NCI-H187 (cell line): ENCODE measurements at places on chromosomes 3 and 15.
A peak's percentile ranks its signal among the peaks of the same experiment; 100 is the strongest.

GRCh38 chr3:196377321-196377720, 39.1 kb upstream of the TM4SF19 start:
- no peak for DNase-seq

DNA sequence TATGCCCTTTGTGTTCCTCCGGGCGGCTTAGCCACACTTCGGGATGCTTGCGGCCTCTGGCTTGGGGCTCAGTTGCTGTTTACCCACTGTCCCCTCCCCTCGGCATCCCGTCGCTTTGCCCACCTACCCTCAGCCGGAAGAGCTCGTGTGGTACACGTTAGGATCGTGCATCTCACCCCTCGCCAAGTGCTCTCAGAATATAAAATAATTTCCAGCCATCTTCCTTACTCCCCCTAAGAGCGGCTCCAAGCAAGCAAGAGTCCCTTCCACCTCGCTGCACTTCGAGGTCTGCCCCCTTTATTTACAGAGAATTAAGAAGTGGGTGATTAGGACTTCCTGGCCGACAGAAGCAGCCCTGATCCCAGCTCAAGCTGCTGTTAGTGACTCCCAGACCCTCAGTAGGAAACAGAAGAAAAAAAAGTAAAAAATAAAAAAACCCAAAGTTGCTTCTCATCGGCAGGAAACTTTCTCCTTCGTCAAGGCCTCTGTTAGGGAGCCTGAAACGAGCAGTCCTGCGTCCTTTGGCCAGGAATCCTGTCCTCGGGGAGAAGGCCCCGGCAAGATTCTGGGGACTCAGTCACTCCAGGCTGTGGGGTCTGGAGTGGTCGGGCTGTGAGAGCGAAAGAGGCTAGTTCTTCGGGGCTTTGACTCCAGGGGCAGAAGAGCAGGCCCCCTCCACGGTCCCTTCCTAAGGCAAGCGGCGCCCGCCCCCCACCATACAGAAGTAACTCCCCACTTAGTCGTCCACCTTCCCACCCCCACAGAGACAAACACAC, 3.0 kb downstream of the MEIS2 start:
- DNase-seq: no peak

DNA sequence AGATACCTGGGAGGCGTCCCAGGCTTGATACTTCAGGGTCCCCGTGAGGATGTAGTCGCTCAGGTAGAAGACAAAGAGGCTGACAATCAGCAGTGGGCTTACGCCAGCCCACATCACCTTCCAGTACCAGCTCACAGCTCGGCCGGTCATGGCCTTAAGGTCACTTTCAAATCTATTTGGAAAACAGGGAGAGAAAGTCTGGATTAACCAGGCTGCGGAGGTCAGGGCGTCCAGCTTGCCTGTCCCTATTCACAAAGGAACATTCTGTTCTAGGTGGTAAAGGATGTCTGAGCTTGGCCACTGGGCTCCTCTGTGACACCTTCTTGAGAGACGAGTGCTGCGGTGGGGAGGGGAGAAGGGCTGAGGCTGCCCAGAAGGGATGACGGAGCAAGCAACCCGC, 36.5 kb downstream of the SLC6A20 start:
- DNase-seq: no peak

GRCh38 chr3:66496301-66496700, 4.5 kb downstream of the LRIG1 start:
- DNase-seq: no peak

GRCh38 chr3:192899540-192899982, 18.1 kb downstream of the MB21D2 start:
- DNase-seq: no peak

- DNase-seq: no peak
These were observed 587.3 kb downstream of the IGSF11 start for GRCh38 chr3:118447339-118447738.

DNA sequence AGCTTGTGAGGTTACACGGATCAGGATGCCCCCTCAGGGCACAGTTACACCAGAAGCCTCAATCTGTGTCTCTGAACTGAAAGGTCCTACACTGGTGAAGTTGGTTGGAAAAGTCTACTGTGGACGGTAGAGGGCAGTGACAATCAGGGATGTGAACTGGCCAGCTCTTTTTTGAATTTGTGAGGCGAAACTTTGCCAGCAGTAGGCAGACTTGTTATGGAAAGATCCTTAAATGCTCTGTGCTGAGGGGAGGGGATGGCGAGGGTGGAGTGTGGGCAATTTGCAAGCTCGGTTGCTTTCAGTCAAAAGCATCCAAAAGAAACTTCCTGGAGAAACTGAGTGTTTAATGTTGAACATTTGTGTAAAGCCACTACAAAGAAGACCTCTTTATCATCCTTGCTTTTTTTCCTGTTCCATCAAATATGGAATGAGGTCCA, 127.4 kb upstream of the ABHD17C start:
- DNase-seq: no peak

DNA sequence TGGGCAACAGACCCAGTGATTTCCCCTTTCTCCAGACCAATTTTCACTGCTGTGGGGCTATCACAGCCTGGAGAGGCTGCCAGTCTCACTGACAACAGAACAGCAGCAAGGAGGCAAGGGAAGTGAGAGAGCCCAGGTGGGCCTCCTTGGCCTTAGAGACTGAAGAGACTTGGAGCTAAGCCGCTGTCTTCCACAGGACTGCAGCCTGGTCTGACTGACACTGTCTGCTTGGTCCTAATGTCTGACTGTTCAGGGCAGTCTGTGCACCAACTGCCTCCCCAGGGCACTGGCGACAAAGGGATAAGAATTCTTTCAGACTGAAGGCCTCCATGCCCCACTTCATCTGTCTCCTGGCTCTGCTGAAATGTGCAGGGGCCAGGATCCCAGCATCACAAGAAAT, 11.5 kb downstream of the POMGNT2 start:
- DNase-seq: no peak

- DNase-seq: no peak
These were observed 22.6 kb downstream of the PDZRN3 start for GRCh38 chr3:73602170-73602569.

- DNase-seq: no peak
These were observed 62.3 kb upstream of the TNFAIP8L3 start for GRCh38 chr15:51156957-51157356.

- no peak for DNase-seq
These were observed 127.0 kb downstream of the CPNE4 start for GRCh38 chr3:131907796-131908195.

DNA sequence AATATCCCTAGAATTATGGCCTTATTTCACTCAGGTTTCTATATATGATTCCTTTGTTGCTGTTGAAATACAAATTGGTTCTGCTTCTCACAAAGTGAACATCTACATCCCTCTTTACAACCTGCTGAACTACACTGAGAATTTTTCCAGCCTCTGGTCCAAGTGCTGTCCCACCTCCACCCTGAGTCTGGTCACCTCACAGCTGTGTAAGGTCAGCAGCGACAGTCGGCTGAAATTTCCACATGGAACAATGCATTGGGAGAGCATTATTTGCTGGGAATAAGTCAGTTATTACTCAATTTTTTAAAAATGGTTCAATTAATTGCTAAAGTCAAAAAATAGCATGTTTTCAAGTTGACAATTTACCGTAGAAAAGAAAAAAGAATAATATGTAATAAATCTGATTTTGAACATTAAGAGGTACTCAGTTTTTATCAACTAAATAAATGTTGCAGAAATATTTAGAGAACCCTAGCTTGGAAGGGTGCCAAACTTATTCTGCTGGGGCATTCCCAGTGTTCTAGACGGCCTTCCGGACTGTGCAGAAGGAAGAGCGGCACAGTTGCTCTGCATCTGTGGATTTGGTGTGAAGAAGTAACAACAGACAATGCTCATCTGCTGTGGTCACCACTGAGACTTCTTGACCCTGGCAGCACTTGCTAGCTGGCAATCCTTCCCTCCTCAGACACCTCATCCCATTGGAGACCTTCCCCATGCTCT, 1.8 kb downstream of the HCLS1 start:
- DNase-seq: no peak

DNA sequence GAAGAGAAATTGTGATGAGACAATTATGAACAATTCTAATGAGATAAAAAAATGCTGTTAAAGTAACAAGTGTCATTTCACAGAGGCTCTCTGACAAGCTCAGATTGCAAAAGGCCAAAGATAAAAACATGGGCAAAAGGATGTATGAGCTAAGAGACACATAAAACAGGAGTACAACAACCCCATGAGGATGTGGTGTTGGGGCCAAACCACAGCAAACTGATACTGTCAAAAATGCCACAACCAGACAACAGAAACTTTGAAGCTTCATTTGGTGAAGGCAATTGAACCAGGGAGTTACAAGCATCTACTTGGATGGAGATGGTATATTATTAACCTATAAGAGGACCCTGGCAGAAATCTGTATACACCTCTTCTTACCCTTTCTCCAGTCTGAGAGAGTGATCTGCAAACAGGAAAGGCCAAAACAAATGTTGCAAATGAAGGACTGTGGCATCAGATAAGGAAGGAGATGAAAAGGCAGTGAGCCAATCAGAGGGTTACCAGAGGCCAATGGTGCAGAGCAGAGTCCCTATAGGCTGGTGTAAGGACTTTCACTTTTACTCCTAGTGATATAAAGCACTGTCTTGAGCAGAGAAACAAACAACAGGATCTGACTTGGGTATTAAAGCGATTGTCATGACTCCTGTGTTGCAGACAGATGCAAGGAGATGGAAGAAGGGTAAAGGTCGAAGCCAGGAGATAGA, 659.0 kb downstream of the NTRK3 start:
- no peak for DNase-seq

DNA sequence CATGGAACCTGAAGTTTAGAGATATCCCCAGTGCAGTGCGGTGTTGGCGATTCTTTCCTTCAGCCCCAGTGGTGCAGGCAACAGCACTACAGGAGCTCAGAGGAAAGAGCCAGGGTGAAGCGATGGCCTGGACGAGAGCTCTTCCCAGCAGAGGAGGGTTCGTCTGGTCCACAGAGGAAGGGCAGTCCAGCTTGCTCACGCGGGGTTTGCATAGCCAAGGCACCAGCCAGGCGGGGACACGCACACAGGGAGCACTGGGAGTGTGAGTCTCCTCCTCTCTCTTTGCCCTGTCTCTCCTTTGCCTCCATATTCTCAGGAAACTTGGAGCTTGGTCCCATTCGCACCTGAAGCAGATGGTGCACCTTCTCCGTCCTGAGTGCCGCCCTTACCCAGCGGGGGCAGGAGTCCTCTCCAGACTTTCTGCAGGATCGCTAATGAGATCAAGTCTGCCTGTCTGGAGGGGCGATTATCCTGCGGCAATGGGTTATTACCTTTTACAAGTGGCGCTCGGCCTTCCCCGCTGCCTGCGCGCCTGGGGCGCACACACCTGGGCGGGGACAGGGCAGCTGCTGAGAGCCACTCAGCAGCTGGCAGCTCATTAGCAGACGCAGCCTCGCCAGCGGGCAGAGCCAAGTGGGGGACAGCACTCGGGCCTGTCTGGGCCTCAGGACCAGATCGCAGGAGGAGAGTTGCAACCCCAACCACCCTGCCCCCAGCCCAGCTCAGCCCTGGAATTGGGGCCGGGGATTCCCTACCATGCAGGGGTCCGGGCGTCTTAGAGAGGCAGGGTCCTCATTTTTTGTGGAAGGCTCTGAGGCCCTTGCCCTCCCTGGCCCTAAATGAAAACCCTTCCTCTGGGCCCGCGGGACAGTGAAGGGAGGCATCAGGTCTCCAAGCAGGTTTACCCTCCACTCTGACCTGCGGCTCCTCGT, 119.0 kb upstream of the MEF2A start:
- peak; percentile 88 for DNase-seq

DNA sequence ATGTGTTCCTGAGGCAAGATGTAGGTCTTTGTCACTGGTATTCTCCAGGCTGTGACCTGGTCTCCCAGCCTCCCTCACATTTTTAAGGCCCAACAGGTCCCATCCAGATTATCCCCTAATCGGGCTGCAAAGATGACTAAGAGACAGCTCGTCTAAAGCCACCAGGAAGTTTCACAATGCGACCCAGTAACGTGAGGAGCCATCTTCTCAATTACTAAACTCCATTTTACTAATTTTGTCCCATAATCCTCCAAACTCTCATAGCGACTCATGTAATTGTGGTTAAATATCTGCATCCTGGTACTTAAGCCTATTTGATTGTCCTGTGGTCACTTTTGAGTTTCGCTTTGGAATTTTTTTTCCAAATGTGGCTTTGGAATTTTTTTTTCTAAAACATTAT, 8.7 kb upstream of the PLA2G4F start:
- DNase-seq: no peak

GRCh38 chr15:91357011-91357410, 257.0 kb downstream of the SV2B start:
- no peak for DNase-seq

GRCh38 chr15:41513506-41514227, at the start of gene LTK:
Gene LTK, minus strand, starts transcription at chr15:41513827. Its CDS starts 118 bp downstream, at chr15:41513709.
- no peak for DNase-seq

DNA sequence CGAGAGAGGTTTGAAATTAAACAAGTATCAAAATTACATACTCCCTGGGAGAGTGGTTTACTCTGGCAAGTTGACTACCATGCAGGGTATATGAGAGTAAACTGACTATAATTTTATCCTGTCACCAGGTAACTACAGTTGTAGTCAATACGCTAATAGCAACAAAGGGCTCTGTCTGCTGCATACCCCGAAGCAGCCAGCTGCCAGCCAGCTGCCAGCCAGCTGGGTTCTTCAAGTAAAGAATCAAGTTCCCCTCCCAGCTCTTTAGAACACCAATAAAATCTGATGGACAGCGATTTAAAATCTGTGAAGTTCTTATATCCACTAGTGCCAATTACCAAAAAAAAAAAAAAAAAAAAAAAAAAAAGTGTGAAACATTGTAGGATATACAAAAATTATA, 417.7 kb upstream of the CFAP20DC start:
- DNase-seq: no peak

GRCh38 chr3:167837466-167837865, 101.9 kb downstream of the SERPINI1 start:
- no peak for DNase-seq

- DNase-seq: no peak
These were observed 199.8 kb downstream of the TBC1D5 start for GRCh38 chr3:17542591-17542990.

DNA sequence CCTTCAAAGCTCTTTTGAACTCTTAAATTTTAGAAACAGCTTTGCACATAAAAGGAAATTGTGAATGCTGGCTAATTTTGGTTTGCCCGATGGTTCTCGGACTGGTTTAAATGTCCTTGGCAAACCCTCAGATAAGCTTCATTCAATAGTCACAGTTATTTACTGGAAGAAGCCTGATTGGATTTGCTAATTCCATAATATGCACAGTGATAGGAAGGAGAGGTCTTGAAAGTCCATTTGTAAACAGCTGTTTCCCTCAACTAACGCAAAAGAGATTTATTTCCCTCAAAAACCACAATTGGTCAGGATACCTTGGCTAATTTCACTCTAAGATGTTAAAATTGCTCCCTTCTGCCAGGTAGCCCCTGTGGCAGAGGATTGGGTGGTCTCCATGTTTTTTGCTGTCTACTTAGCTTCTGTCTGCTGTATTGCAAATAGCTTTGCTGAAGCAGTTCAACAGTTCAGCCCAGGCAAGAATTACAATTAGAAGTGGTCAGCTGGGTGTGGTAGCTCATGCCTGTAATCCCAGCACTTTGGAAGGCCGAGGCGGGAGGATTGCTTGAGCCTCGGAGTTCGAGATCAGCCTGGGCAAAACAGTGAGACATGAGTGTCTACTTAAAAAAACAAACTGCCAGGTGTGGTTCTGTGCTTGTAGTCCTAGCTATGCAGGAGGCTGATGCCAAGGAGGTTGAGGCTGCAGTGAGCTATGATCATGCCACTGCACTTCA, 30.6 kb upstream of the PROK2 start:
- DNase-seq: no peak
